ENCODE measurements at places on chromosomes 2 and 18.
A peak's percentile ranks its signal among the peaks of the same experiment; 100 is the strongest.

- no peak for DNase-seq
These were observed 229.2 kb downstream of the LDLRAD4 start for GRCh38 chr18:13447621-13448334.

GRCh38 chr2:69382547-69382946 is 4.5 kb downstream of the GFPT1 start:
- no peak for DNase-seq

DNA sequence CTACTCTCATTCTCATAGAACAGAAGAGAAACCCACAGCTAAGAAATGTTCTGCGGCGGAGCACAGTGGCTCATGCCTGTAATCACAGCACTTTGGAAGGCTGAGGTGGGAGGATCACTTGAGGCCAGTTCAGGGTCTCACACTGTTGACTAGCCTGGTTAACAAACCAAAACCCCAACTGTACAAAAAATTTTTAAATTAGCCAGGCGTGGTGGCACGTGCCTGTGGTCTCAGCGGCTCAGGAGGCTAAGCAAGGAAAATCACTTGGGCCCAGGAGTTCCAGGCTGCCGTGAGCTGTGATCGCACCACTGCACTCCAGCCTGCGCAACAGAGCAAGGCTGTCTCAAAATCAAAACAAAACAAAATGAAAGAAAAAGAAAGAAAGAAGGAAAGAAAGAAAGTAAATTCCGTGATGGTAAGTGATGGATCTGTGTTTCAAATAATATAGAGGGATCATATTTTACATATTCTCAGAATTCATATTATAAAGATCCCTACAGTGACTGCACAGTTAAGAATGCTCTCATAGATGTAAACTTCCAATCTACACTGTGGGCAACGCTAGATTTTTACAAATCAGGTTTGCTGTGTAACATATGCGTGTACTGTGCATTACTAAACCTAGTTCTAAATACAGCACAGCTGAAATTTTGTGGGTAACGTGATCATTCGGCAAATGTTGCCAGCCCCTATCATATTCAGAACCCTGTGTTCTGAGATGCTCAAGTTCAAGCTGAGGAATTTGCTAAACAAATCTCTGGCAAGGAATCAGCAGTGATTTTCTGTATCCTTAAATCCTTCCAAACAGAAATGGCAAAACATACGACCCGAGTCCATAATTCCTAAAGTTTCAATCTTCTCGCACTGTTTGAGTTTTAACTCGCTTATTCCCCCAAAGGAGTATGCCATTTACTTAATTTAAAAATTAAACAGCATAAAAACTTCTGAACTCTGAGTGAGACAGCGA is 1.2 kb upstream of the RAB12 start:
- peak; percentile 21 for DNase-seq

- DNase-seq = no peak
These were observed 154.5 kb upstream of the NRP2 start for GRCh38 chr2:205527801-205528200.

GRCh38 chr2:39394516-39394961 is 42.5 kb downstream of the MAP4K3 start:
- DNase-seq = no peak

- DNase-seq = no peak
These were observed 9.2 kb upstream of the ALPP start for GRCh38 chr2:232369126-232369951.

GRCh38 chr2:20990442-20991430 is 53.1 kb downstream of the APOB start:
- no peak for DNase-seq

DNA sequence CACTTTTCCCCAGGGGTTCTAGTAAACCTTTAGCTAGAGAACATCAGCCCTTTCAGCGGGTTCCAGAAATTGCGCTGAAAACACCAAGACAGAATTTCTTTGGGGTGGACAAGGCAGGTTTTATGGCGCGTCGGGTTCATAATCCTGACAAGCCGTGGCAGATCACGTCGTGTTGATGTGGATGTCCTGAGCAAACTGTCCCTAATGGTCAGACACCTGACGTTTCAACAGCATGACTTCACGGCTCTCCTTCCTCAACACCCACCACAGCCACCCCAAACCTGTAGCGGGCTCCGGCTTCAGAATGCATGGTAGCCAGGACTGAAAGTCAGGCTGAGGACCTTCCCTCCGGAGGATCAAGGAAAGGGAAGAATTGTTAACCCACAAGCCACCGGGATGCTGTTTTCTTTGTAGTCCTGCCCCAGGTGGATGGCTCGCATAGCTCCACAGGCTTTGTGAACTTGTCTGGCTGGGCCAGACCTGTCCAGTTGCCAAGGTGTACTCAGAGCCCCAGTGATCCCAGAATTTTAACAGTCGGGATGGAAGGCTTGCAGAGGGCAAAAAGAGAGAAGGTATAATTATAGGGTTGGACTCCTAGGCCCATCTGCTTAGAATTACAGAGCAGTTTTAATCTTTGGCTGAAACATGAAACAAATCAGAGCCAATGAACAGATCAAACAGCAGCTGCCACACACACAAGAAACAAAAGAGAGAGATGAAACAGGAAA is 1.5 kb downstream of the APCDD1 start:
- DNase-seq = no peak

GRCh38 chr2:169910109-169910799 is 83.0 kb downstream of the UBR3 start:
- no peak for DNase-seq

DNA sequence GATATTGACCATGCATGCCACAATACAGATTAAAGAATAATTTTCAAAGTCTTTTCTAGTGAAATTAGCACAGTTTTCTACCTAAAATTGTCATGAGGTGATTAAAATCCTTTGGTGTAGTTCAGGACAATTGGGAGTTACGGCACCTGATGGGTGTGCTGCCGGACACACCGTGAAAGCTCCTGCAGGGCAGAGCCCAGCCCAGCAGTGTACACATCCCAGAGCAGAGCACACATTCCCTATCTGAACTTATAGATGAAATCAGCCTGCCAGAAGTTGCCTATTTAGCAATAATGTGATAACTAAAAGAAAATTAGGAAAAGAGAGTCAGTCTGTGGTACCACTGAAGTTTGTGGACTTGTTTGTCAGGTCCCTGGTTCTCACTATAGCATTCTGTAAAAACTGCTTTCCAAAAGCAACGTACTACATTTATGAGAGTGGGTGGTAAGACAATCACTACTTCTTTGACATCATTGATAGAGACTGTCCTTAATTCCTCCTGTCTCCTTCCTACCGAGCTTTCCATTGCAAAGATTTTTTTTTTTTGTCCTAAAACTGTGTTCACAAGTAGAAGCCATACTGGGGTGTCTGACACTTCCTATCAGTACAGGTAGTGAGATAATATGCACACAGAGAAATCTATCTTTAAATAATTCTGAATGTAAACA is 3.4 kb downstream of the CYTIP start:
- DNase-seq = no peak
